ENCODE measurements at places on chromosomes 2 and 18. TPM values are rescaled to one million over a fixed set of nuclear protein-coding genes. Genes with fewer than 3 reads are reported as not detected.
A peak's percentile ranks its signal among the peaks of the same experiment; 100 is the strongest.

Gene TMEM178A
- total RNA-seq, result 2.4 TPM

Gene APOB
- 0.16 TPM for total RNA-seq

Gene TEKT4
- not detected for total RNA-seq

Gene POTEJ
- total RNA-seq, result not detected

Gene DPP10
- 3.5 TPM for total RNA-seq

Gene LONRF2
- 20.1 TPM for total RNA-seq

GRCh38 chr2:119111115-119111975 is 47.2 kb downstream of the C1QL2 start:
- H3K36me3 ChIP-seq, result no peaks in the 10 kb centered on the region
- peaks cover 7% of the 10 kb centered on the region for H3K27me3 ChIP-seq
- no peak overlapping the region for H3K4me3 ChIP-seq
- DNase-seq, result peak; percentile 32
- H3K4me1 ChIP-seq, result no peaks in the 10 kb centered on the region

GRCh38 chr2:25989154-25989553 is 6.9 kb upstream of the KIF3C start:
- no peak for DNase-seq
- no peak overlapping the region for H3K4me3 ChIP-seq
- no peaks in the 10 kb centered on the region for H3K36me3 ChIP-seq
- peaks cover 7% of the 10 kb centered on the region for H3K4me1 ChIP-seq
- H3K27ac ChIP-seq, result no peak overlapping the region

- no peaks in the 10 kb centered on the region for H3K4me1 ChIP-seq
- H3K27me3 ChIP-seq, result no peaks in the 10 kb centered on the region
- H3K4me3 ChIP-seq, result no peak overlapping the region
- H3K36me3 ChIP-seq, result no peaks in the 10 kb centered on the region
- no peak for DNase-seq
Measured at GRCh38 chr2:110107092-110108079, 8.2 kb downstream of the MALL start.
